Large intestine (tissue), 12 donors: ENCODE measurements at places on chromosomes 3 and 15.

GRCh38 chr3:71713041-71713440 is 12.2 kb downstream of the EIF4E3 start:
- no peak for DNase-seq

DNA sequence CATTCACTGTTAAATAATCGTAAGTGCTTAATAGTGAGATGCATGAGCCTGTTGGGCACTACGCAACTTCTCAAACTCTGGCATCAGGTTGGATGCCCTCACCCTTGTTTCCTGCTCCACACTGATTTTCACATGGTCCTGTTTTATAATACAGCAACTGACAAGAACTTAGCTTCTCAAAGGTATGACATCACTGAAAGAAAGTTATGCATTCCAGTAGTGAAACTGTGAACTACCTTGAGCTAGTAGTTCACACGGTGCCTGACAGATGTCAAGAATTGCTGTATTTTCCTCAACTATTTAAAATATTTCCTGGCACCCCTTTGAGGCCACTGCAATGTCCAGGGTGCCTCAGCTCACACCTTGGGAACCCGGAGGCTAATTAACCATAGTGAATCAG is 327.5 kb downstream of the RORA start:
- no peak for DNase-seq

GRCh38 chr3:66472313-66473134 is 28.3 kb downstream of the LRIG1 start:
- peak; percentile 87 for DNase-seq

- DNase-seq, result no peak
These were observed 374.6 kb downstream of the EPHB1 start for GRCh38 chr3:135169651-135170050.

DNA sequence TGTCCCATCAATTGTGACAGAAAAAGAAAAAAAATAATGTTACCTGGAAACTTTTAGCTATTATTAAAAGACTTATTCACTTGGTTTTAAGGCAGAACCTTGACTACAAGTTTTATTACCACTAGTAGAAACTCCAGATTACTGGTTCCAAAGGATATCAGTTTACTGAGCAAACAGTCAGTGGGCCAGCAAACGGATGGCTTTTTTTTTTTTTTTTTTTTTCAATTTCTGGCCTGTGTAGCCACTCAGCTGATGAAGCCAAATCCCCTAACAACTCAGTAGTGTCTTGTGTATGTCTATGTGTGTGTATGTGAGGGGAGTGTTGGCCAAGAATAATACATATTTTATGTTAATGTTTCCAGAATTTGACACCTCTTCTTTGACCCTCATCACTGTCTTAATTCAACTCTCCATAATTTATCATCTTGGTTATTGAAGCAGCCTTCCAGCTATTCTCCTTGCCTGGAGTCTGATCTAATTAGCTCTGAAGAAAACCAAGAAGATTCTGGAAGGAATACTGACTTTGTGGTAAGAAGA is 724.9 kb downstream of the NSUN3 start:
- DNase-seq, result peak; percentile 19

GRCh38 chr3:130609166-130609979 is 92.4 kb downstream of the COL6A6 start:
- peak; percentile 9 for DNase-seq

GRCh38 chr3:143795874-143796273 is 52.4 kb downstream of the SLC9A9 start:
- no peak for DNase-seq

DNA sequence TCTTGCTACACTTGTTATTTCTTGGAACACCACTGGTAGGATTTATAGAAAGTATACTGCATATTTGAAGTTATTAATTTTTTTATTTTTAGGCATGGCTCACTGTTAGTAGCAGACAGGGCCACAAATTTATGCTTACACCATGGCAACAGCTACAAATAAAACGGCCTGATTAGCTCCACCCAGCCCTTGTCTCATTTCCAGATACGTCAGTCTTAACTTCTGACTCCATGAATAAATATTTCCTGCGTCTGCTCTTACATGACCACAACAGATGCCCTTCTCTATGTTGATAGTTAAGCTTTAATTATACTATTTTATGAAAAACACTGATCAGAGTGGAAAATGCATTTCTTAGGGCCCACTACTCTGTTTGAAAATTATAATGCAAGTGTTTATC is 62.3 kb upstream of the CPOX start:
- DNase-seq, result no peak

DNA sequence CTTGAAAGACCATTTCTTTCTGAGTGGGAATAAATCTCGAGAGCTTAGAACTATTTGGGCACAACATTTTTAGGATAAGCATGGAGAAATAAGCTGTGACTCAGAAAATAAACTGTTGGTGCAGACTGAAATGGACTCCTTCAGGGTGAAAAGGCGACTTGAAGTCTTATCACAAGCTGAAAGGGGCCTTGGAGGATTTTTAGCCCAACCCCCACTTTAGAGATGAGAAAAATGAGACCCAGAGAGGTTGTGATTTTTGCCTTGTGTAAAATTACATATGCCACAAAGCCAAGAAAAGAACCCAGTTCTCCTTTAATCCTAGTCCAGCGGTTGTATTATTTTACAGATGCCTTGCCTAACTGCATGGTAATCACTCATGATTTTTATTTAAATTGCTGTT is 1.5 kb downstream of the ATP1B3 start:
- DNase-seq, result peak; percentile 53

DNA sequence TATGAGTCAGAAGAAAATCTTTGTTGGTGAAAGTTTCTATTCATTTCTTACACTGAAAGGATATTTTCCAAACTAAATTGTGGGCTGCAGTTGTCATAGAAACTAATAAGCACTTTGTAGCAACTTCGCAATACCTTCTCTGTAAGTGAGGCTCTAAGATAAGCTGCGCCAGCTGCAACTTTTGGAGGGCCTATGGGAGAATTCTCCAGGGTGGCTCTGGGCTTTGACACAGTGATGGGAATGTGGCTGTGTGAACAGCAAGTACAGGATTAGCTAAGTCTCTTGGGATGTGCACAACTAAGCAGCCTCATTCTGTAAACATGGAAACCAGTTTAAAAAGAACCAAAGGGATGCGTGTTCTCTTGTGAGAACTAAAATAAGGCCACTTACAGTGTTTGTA is 124.6 kb upstream of the SGO1 start:
- no peak for DNase-seq

GRCh38 chr3:9292516-9292915 is 43.1 kb upstream of the SRGAP3 start:
- DNase-seq, result no peak

- DNase-seq, result no peak
These were observed 630 bp downstream of the CACNA2D2 start for GRCh38 chr3:50502584-50503423.

DNA sequence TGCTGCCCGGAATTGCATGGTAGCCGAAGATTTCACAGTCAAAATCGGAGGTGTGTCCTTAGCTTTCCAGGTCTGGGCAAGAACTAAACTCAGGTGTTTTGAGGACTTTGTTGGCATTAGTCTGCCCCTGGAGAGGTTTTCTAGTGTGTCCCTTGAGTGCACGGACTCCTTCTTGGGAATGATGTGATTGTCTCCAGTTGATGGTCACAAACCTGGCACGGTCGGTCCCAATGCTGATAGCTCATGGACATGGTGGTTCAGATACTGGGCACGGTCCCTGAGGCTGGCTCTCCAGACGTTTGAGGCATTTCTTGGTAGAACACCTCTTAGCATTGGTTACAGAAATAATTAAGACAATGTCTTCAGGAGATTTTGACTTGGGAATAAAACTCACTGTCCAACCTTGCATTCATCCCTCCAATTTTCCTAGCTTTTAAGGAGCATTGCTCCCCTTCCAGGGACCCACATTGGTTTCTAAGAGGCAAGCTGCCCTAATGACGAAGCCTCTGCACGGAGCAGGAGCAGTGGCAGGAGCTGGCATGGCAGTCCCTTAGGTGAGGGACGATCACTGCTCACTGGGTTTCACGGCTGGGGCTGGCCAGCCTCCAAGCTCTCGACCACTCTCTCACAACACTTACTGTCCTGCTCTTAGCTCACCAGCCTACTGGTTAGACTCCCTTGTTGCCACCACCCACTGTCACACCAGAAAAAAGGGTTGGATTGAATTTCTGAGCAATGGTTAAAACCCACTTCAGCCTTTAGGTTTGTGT is 68.1 kb downstream of the PGPEP1L start:
- DNase-seq, result no peak
